NCI-H82 (cell line): ENCODE measurements at places on chromosomes 1 and 21.

DNA sequence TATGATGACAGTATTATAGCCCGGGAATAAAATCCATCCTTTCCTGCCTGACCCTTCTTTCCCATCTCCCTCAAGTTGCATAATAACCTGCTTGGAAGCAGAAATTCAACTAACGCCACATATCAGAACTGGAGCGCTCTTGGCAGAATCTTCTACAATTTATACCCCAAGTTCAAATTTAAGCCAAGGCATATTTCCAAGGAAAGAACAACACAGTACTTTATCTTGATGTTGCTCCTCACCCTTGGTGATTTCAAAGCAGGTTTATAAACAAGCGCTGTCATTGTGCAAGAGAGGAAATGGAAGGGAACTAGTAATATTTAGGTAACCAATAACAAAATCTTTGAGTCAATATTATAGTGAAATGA is 38.0 kb upstream of the PTGFRN start:
- DNase-seq: no peak

DNA sequence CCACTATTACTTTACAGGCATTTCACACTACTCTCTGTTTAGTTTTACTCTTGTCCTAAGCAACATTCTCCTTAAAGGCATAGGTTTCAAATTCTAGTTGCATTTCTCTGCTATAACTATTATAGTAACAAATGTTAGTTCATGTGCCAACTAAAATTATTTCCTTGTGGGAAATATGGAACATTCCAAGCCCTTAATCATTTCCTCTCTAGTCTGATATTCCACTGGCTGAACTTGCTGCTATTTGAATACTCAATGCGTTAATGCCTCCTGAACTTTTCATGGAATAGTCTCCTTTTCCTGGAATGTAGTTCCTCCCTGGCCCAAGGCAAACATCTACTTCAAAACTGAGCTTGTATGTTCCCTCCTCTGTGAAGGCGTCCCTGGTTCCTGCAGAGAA is 19.3 kb upstream of the TBX19 start:
- no peak for DNase-seq

DNA sequence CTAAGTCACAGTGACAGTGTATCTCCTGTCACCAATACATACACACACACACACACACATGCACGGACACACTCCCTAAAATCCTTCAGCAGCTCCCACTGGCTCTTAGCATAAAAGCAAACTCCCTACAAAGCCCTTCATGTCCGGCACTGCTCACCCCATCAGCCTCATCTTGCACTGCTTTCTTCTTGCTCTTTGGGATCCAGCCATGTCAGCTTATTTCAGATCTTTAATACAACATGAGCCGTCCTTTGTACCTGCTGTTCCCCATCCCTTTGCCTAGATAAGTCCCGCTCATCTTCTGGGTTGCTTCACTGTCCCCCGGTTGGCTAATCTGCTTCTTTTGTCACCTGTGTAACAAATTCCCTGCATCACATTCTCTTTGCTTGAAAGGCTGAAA is 82.1 kb upstream of the VAV3 start:
- DNase-seq: no peak

DNA sequence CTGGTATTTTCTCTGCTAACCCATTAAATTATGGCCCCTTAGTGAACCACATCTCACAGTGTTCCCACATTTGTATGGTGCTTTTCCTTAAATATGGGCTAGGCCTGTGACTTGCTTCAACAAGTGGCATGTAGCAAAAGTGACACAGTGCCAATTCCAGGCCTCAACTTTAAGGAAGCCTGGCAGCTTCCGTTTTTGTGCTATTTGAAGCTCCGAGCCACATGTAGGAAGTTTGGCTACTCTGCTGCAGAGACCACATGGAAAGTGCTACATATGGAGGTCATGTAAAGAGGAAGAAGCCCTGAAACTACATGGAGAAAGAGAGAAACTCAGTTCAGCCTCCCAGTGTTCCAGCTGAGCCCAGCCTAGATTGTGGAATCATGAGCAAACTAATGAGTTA is 28.5 kb upstream of the DR1 start:
- DNase-seq: no peak

DNA sequence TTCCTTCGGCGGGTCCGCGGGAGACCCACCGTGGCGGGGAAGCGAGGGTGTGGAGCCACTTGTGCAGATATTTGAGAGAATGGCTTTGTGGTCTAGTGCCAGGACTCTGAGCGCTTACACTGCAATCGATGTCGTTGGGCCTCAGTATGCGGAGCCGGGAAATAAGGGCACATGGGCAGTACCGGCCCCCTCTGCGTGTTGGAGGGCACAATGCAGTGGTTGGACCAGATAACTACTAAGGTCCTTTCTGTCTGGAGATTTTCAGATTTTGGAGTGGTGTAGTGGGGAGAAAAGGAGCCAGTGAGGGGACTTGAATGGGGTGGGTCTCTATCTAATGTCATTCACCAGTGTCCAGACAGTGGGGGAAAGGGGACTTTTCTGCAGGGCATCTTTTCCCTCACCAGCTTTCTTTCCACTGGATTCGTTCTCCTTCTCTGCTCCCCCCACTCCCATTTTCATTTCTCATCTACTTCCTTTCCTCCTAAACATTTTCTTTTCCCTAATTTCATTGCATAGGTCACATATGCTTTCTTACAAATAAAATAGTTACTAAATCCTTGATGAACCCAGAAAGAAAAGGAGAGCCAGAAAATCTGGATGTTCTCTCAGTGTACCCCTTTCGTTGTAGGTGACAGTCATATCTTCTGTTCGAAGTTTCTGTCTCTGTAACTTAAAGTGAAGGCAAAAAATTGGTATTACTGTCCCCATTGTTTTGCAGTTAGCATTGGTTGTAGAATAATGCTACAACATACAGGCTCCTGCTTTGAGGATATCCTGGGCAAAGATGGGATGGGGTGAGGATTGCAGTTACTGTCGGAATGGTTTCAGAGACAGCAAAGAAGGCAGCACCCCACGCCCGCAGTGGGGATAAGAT is 1.4 kb downstream of the ATF3 start:
- peak; percentile 58 for DNase-seq
